LNCaP clone FGC (cell line): ENCODE measurements at places on chromosomes 6 and 20.

DNA sequence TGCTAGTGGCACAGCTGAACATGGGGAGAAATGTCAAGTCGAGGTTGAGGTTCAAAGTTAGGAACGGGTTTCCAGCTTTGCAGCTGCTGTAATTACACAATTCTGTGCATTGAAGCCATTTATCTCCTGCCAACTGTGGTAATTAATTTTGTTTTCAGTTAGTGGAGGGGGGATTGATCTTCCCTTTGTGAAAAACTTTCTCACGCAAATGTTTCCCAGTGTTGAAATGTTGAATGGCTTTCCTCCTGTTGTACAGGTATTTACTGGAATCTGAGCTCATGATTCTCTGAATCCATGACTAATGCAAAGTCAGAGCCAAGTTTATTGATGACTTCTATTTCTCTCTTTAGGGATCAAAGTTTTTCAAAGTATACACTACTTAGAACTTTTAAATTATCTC, 198.4 kb upstream of the SLC35B3 start:
- no peak for DNase-seq

GRCh38 chr6:10522929-10523573, 1.9 kb downstream of the GCNT2 start:
- DNase-seq = no peak

DNA sequence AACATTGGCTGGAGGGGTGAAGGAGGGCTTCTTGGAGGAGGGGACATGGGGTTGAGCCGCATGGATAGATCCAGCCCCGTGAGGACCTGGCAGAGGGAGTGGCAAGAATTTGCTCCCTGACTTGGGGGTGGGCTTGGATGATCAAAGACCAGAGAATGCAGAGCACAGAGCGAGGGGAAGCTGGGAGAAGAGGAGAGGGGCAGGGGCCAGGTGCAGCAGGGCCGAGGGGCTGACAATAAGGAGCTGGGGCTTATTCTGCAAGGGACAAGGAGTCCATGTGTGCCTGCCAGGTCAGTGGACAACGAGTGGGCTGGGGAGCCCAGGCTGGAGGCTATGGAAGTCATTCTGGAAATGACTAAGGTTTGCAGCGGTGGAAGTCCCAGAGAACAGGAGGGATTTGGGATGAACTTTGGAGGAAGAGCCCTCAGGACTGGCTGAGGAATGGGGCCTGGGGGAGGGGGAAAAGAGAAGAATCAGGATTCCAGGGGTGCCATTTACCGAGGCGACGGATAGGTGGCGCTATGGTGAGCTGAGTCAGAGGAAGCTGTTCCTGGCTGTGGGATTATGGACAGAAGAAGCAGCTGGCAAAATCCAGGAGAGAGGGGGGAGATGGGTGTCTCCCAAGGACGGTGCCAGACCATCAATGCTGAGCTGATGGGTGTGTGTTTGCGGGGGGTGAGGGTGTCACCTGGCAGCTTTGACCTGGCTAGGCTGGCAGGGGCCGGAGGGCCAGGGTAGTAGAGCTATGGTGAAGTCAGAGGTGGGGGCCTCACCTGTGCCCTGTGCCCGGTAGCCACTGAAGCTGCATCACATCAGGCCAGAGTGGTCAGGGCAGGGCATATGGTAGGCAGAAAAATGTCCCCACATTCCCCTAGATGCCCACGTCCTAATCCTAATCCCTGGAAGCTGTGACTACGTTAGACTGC, 7.8 kb downstream of the KCNG1 start:
- DNase-seq = peak; percentile 32

- no peak for DNase-seq
Measured at GRCh38 chr6:51429017-51429712, 610.5 kb downstream of the TFAP2B start.

GRCh38 chr6:514396-514978, 122.9 kb downstream of the IRF4 start:
- DNase-seq = no peak

DNA sequence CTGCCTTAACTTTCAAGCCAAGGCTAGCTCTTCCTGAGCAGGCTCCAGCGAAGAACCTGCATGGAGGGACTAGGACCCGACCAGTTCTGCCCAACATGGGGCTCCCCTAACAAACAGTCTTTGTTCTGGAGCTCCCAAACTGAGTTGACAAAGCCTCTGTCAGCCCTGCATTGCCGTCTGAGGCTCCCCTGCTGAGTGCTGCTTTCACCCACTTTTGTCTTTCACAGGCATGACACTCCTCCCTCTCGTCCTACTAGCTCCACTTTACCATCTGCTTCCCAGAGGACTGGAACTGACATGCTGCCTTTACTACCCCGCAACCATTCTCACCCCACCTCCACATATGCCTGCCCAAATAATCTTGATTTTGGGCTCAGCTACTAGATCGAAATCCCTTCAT, 45.1 kb upstream of the B4GALT5 start:
- DNase-seq = no peak

GRCh38 chr6:156464100-156464878, 312.9 kb upstream of the ARID1B start:
- DNase-seq = no peak

DNA sequence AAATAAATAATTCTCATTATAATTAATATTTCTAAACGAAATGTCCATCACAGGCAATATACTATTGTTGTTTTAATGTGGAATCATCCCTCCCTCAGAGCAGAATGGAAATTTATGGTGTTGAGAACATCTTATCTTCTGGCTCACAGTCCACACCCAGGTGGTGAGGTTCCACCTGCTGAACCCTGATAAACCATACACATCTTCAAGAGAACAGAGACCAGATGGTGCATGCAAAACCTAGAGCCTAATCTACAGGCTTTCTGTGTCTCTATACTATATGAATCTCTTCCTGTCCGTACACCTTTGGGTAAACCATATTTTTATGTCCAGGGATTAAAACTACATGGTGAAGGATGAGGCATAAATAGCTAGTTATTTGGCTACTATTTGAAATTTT, 52.3 kb upstream of the UFL1 start:
- DNase-seq = no peak

DNA sequence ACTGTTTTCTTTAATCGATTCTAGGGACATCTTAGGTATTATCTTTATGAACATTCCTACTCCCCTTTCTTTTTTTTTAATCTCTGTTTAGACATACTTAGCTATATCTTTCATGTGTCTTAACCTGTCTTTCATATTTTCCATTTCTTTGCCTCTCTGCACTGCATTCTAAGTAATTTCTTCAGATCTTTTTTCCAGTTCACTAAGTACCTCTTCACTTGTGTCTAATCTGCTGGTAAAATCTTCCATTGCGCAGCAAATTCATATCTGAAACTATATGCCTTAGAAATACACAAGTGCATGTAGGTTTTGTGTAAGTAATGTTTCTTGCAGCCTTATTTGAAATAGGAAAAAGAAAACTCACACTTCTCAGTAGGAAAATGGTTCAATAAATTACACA, 165.4 kb upstream of the BTBD3 start:
- no peak for DNase-seq
